ENCODE measurements at places on chromosomes 5 and 9.

- DNase-seq: no peak
These were observed 41.7 kb upstream of the GABRP start for GRCh38 chr5:170741801-170742200.

DNA sequence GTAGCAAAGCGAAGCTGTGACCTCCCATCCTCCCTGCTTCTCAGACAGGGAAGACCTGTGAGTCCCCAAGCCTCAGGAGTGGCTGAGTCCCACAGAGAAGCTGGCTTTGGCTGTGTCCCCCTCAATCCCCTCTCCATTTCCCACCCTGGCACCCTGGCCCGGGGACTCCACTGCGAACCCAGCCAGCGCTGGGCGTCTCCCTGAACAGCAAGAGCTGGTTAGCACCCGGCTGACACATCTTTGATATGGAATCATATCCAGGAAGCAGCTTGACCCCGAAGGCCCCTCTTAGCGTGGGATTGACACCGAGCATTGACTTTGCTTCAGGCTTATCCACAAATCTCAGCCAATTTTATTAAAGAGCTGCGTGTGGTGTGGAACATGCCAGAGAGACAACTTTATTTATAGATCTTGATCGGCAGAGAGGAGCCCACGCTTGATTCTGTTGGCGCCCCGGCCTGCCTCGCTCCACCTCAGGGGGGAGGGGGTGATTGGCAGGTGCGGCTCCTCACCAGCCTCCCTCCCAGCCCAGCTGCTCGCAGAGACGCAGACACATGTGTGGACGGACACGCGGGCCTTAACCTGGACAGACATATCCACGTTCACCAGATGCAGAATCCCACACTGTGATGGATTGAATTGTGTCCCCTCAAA, 120.7 kb upstream of the MVB12B start:
- no peak for DNase-seq

- DNase-seq: no peak
These were observed 90.5 kb downstream of the KCNT1 start for GRCh38 chr9:135792268-135793128.

DNA sequence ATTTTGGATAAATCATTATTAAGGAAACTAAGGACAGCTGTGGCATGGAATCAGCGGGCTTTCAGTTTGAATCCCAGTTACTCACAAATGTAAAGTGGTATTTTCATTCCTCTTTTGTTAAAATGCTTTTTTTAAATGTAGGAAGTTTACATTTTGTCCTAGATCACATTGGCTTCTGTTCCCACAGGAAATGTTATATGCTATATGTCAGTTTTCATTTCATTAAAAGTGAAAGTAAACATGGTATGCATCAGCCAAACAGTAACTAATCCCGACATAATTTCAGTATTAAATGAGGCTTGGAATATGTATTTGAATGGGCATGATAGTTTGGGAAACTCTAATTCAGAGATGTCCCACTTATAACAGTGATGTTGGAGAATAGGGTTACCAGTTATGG, 18.6 kb upstream of the SMIM15 start:
- no peak for DNase-seq

- no peak for DNase-seq
These were observed 2.1 kb downstream of the SYNPO start for GRCh38 chr5:150642567-150642927.

GRCh38 chr5:169566202-169566601, 17.4 kb upstream of the SPDL1 start:
- no peak for DNase-seq

All from hematopoietic multipotent progenitor cell treated with erythropoietin and hydrocortisone succinate and interleukin-3 and kit ligand, for 6 days (in vitro differentiated cells).